ENCODE measurements at places on chromosomes 4 and X.

- DNase-seq, result no peak
Observed at GRCh38 chrX:2664502-2664901, 26.6 kb upstream of the CD99 start.

GRCh38 chr4:153466081-153466948, at the start of gene TMEM131L:
TSS of gene TMEM131L (plus strand) at chr4:153466360. CDS start at chr4:153466398, 38 bp downstream.
- DNase-seq, result peak; percentile 22

DNA sequence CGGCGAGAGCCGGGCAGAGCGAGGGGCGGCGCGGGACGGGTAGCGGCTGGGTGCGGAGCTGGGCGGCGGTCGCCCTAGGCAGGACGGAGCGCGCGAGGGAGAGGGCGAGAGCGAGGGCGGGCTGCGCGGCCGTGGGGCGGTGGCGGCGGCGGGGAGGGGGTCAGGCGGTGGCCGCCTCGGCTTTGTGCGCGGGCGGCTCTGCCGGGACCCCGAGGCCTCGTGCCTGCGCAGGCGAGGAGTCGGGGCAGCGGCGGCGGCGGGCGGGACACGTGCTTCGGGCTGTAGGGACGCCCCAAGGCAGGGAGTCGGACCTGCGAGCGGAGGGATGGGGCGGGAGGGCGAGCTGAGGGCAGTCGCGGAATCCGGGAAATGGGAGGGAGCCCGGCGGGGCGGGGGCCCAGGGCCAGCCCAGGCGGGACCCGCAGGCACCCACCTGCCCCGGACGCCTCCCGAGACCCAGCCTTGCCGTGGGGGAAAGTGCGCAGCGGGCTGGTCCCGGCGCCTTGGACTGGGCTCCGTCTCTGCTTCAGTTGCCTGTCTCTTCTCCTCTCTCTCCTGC, 465 bp downstream of the BMPR1B start:
- no peak for DNase-seq

- no peak for DNase-seq
Observed at GRCh38 chrX:17443556-17443955, 68.6 kb downstream of the NHS start.

- DNase-seq, result no peak
Observed at GRCh38 chrX:53526999-53527398, 92.8 kb upstream of the HSD17B10 start.

DNA sequence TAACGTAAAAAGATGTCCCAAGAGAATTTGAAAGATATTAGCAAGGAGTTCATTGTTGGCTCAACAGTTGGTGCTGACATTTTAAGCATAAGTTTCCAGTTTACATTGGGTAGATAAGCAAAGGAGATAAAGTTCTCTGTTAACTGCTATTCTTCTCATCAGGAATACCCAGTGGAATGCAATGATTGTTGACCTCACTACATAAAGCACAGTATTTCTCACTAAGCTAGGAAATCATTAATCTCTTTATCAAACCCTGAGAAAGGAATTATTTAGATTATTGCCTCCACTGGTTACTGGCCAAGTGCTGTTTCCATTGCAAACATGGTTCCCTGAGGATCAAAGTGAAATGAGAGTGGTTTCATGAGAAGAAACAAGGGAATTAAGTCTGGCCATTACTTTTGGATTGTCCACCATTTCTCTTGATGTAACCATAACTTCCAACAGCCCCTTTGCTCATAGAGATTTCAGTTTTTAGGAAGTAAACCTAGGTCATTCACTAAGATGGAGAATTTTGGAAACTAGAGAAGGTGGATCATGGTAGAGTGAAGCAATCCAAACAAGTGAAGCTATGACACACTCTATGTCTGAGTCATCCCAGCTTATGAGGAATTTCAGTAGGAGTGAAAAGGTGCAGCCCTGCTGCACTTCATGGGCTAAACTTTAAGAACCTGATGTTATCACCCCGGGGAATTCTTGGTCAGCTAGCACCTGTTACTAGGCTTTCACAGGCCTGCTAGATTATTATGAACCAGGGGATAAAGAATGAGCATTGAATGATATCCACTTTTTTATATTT, 163.4 kb downstream of the AREG start:
- DNase-seq, result no peak

GRCh38 chr4:37781131-37781455, 45.4 kb upstream of the PGM2 start:
- no peak for DNase-seq

GRCh38 chr4:101259876-101260275, 87.5 kb downstream of the PPP3CA start:
- DNase-seq, result no peak

GRCh38 chr4:6495296-6495590, 22.8 kb upstream of the PPP2R2C start:
- DNase-seq, result no peak

DNA sequence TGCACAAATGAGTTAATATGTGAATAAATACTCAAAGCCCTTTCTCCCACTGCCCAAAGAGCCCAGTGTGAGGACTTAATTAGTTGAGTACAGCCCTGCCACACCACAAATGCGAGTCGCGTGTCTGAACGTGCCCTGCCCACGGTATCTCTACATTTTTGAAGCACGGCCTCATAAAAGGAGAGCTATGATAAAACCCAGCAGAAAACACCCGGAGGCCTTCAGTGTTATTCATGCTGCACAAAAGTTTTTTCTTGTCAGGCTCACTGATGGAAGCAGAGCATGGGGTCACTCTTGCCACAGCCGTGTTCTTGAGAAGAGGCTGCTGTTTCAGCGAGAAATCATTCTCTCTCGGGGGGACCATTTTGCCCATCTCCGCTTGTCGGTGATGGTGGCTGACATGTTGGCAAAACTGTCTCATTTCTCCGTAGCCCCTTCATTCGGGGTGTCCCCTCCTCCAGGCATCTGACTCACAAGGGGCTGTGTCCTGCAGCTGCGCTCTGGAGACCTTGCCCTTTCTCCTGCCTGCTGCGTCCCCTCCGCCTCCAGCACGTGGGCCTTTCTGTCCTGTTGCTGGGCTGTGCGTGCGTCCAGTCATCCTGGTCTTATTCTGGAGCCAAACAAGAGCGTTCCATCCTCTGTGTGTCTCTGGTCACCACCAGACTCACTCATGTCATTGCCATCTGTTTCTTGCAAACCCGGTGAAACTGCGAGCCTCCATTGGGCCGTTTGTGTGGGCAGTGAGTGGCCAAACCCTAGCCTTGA, 88.8 kb downstream of the SORCS2 start:
- DNase-seq, result no peak

GRCh38 chr4:154643493-154643892, 31.0 kb upstream of the FGG start:
- DNase-seq, result no peak

DNA sequence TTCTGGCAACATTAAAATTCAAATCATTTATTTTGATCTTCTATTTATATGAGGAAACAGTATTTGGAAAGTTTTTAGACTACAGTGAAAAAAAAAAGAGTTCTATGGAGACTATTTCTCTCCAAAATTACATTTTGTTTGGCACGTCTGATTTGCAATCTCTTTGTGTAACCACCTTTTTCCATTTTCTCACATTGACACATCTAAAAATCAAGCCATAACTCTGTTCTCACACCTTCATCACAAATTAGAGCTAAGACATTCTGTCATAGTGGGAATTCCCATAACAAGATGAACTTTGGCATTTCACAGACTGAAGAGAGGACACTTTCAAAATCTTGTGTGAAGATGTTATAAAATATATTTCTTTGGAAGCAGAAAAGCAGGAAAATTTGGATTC, 468.9 kb downstream of the GRIA2 start:
- no peak for DNase-seq

DNA sequence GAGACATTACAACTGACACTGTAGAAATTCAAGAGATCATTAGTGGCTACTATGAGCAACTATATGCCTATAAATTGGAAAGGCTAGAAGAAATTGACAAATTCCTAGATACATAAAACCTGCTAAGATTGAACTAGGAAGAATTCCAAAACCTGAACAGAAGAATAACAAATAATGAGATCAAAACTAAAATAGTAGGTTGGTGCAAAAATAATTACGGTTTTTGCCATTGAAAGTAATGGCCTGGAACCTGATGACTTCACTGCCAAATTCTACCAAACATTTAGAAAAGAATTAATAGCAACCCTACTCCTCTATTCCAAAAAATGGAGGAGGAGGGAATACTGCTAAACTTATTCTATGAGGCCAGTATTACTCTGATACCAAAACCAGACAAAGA, 824.9 kb downstream of the KLHL13 start:
- no peak for DNase-seq

DNA sequence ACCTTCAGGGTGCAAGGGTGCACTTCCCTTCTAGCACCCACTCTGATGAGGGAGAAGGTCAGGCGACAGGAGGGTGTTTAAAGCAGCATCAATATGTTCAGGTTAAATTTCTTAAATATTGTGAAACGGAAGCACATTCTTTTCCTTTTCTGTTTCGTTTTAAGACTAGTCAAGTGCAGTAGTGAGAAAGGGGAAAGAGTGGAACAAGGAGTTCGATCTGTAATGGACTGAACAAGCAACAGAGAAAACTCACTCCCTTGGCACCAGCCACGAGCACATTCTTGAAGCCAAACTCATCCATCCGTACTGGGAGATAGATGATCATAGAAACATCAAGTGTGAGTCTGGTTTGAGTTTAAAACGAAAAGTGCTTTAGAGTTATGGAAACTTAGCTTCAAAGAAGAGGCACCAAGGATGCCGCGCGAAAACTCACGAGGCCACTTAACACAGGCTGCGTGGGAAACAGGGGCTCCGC, 815 bp downstream of the FAM53A start:
- no peak for DNase-seq

DNA sequence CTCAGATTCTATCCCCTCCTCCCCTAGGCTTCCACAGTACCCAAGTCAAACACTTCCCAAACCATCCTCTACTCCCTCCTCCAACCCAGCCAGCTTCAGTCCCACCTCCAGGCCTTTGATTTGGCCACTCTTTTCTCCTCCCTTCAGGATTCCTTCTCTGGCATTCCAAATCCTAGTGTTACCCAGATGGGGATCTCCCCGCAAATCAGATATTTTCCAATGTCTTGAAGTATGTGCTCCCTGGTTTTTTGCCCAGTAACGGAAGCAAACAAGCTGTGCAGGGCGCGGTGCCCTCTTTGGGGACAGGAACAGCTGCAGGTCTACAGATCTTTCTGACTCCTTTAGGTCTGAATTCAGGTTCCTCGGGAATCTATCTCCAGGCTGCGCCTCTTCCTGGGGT, 2.2 kb upstream of the SYN1 start:
- DNase-seq, result no peak

DNA sequence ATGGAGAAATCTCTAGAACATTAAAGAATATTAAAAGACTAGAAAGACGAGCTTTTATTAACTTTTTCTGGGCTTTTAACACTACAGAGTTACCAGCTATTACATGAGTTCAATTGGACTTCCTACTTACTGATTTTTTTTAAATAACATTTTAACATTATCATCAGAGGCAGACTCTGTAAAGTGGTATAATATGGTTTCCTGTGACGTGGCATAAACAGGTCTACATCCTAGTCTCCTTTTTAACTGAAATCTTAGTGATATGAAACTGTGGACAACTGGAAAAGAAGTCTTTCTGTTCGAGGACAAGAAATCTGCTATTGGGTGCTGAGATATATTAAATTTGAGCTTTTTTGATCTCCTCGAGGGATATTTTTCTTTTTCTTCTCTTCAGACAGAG, 48.7 kb upstream of the ABCG2 start:
- DNase-seq, result no peak

- DNase-seq, result no peak
Observed at GRCh38 chr4:76991161-76991660, 41.7 kb downstream of the SEPTIN11 start.

DNA sequence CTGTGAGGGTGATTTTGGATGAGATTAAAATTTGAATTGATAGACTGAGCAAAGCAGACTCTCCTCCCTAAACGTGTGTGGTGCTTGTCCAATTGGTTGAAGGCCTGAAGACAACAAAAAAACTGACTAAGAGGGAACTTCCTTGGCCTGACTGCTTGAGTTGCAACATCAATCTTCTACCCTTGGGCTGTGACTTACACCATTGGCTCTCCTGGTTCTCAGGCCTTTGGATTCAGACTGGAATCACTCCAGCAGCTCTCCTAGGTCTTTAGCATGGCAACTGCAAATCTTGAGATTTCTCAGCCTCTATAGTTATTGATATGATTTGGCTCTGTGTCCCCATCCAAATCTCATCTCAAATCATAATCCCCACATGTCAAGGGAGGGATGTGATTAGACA, 49.7 kb upstream of the IGFBP7 start:
- no peak for DNase-seq

DNA sequence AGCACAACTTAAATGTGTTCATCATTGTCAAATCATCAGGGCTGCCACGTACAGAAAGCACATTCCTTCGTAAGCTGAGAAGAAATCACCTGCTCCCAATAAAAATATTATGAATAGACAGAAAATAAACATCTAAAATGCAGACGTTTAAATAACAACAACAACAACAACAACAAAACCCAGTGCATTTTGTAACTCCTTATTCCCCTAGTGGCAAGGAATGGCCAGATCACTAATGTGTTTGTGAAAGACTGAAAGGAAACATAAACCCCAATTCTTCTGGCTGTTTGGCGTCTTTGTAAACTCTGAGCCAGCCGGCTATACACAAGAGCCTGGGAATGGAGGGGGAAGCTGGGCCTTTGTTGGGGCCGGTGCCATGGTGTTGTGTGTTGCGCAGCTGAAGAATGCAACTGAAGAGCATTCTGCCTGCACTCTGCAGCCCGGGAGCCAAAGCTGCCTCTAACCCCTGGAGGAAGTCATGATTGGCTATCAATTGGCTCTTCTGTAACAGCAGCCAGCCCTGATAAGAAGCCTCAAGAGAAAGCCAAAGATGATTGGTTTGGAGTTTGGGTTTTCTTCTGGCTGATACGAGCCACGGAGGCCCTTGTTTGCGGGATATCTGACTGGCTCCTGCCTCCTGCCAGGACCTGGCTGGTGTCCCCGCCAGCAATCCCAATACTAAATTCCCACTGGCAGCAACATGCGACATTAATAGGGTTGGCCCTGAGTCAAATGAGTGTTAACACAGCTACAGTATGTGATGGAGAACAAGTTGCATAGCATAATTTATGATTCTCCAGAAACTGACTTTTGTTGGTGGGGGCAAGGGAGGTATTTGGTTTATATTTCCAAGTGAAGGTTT, 89.7 kb upstream of the TFDP3 start:
- DNase-seq, result no peak

DNA sequence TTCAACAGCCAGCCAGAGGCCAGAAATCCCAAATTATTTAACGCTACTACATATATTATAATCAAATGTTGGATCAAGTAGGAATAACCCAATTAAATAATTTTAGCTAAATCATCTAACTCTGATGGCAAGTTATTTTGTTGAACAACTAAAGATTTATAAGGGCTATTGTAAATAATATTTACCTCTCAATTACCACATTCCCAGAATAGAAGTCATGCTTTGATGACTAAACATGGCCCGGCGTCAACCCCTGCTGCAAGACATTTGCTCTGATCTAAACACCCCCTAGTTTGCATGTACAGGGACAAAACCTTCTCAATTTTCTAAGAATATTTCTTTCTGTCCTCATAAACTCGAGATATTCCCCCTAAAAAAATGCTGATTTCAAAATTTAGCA, 14.2 kb downstream of the VEGFC start:
- no peak for DNase-seq

- DNase-seq, result no peak
Observed at GRCh38 chr4:90816754-90817153, 689.6 kb downstream of the CCSER1 start.

Measured in stimulated activated CD8-positive, alpha-beta memory T cell treated with anti-CD3 and anti-CD28 coated beads, Interleukin-15, amount 100 ng/mL, for 1 hour (primary cell).